Esophagus squamous epithelium (tissue), 5 donors: ENCODE measurements at places on chromosomes 13 and 19. TPM values are rescaled to one million over a fixed set of nuclear protein-coding genes. Genes with fewer than 3 reads are reported as not detected.

- no peak overlapping the region for H3K27ac ChIP-seq
- no peaks in the 10 kb centered on the region for H3K27me3 ChIP-seq
- no peak overlapping the region for H3K4me3 ChIP-seq
- peaks cover 27% of the 10 kb centered on the region for H3K36me3 ChIP-seq
- no peak for DNase-seq
- no peaks in the 10 kb centered on the region for H3K4me1 ChIP-seq
Observed at GRCh38 chr13:113997845-113998751, 24.2 kb upstream of the C13orf46 start.

DNA sequence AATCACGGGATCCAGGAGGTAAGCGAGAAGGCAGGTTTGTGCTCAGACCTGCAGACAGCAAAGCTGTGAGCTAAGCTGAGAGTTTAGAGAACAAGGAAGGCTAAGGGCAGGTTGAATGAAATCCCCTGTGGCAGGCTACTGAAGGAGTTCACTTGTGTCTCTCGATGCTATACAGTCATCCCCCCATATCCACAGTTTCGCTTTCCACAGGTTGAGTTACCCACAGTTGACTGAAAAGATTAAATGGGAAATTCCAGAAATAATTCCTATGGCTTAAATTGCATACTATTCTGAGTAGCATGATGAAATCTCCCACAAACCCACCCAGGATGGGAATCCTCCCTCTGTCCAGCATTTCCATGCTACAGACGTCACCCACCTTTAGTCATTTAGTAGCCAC lies 49.6 kb downstream of the ABCC4 start:
- no peaks in the 10 kb centered on the region for H3K36me3 ChIP-seq
- no peak overlapping the region for H3K4me3 ChIP-seq
- H3K27ac ChIP-seq = no peak overlapping the region
- DNase-seq = no peak
- H3K27me3 ChIP-seq = no peaks in the 10 kb centered on the region

GRCh38 chr13:40271931-40272775 lies 394.3 kb downstream of the FOXO1 start:
- DNase-seq = no peak
- H3K4me3 ChIP-seq = no peak overlapping the region
- no peaks in the 10 kb centered on the region for H3K27me3 ChIP-seq
- H3K36me3 ChIP-seq = no peaks in the 10 kb centered on the region

GRCh38 chr13:43441899-43442499 lies 344.8 kb downstream of the ENOX1 start:
- H3K27ac ChIP-seq = no peak overlapping the region
- no peaks in the 10 kb centered on the region for H3K4me1 ChIP-seq
- no peaks in the 10 kb centered on the region for H3K36me3 ChIP-seq
- DNase-seq = no peak

DNA sequence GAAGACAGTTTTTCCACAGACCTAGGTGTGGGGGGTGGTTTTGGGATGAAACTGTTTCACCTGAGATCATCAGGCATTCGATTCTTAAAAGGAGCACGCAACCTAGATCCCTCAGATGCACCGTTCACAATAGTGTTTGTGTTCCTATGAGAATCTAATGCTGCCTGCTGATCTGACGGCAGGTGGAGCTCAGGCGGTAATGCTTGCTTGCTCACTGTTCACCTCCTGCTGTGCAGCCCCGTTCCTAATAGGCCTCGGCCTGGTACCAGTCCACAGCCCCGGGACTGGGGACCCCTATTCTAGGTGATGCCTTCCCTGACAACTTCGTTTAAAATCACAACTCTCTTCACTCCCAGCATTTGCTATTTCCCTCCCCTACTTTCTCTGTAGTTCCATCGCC lies 149.6 kb downstream of the IER2 start:
- no peak overlapping the region for H3K4me3 ChIP-seq
- H3K27me3 ChIP-seq = peaks cover 69% of the 10 kb centered on the region
- no peak for DNase-seq
- H3K36me3 ChIP-seq = no peaks in the 10 kb centered on the region
- H3K27ac ChIP-seq = no peak overlapping the region
- no peaks in the 10 kb centered on the region for H3K4me1 ChIP-seq

- no peak overlapping the region for H3K27ac ChIP-seq
- H3K4me1 ChIP-seq = peaks cover 14% of the 10 kb centered on the region
- H3K27me3 ChIP-seq = no peaks in the 10 kb centered on the region
- no peak for DNase-seq
Observed at GRCh38 chr13:113654175-113654560, 3.8 kb downstream of the ATP4B start.

- no peaks in the 10 kb centered on the region for H3K36me3 ChIP-seq
- no peaks in the 10 kb centered on the region for H3K27me3 ChIP-seq
- no peak overlapping the region for H3K4me3 ChIP-seq
- no peak for DNase-seq
Observed at GRCh38 chr19:30790056-30790680, 418.0 kb downstream of the ZNF536 start.

DNA sequence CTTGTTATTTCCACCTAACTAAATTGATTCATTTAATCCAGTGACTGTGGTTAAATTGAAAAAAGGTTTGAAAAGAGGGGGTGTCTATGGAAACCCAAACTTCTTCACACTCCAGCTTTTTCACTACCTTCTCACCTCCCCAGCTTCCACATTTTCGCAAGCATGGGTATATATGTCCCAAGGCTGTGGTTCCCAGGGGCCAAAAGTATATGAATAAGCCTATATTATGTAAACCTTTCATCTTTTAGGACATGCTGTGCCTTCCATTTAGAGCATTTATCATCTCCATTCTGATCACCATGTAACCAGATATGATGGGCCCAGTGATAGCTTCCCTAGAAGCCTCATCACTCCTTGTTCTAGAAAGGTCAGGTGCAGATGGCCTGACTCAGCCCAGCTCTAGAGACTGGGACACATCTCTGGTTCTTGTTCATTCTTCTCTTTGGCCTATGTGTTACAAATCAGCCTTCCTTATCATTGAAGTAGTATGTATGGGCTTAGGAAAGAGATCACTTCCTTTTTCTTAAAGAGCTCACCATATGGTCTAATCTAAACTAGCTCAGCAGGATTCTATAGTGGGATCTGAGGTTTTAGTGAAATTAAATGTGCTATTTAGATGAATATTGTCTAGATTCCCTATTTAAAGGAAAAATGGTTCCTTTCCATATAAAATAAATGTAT lies 19.5 kb upstream of the ARL11 start:
- H3K4me1 ChIP-seq = no peaks in the 10 kb centered on the region
- H3K36me3 ChIP-seq = no peaks in the 10 kb centered on the region
- no peaks in the 10 kb centered on the region for H3K27me3 ChIP-seq

- no peaks in the 10 kb centered on the region for H3K36me3 ChIP-seq
- DNase-seq = no peak
- H3K4me3 ChIP-seq = no peak overlapping the region
- H3K27ac ChIP-seq = no peak overlapping the region
- no peaks in the 10 kb centered on the region for H3K27me3 ChIP-seq
Observed at GRCh38 chr13:50994651-50995050, 85.1 kb downstream of the RNASEH2B start.

- no peak overlapping the region for H3K4me3 ChIP-seq
- no peaks in the 10 kb centered on the region for H3K27me3 ChIP-seq
- H3K36me3 ChIP-seq = peaks cover 89% of the 10 kb centered on the region
- DNase-seq = no peak
- no peaks in the 10 kb centered on the region for H3K4me1 ChIP-seq
Observed at GRCh38 chr19:16218851-16219250, 21.1 kb downstream of the AP1M1 start.

- no peaks in the 10 kb centered on the region for H3K36me3 ChIP-seq
- H3K27me3 ChIP-seq = no peaks in the 10 kb centered on the region
- no peak overlapping the region for H3K27ac ChIP-seq
- no peak overlapping the region for H3K4me3 ChIP-seq
- no peaks in the 10 kb centered on the region for H3K4me1 ChIP-seq
- DNase-seq = no peak
Observed at GRCh38 chr19:21439201-21439751, 42.3 kb downstream of the ZNF493 start.

DNA sequence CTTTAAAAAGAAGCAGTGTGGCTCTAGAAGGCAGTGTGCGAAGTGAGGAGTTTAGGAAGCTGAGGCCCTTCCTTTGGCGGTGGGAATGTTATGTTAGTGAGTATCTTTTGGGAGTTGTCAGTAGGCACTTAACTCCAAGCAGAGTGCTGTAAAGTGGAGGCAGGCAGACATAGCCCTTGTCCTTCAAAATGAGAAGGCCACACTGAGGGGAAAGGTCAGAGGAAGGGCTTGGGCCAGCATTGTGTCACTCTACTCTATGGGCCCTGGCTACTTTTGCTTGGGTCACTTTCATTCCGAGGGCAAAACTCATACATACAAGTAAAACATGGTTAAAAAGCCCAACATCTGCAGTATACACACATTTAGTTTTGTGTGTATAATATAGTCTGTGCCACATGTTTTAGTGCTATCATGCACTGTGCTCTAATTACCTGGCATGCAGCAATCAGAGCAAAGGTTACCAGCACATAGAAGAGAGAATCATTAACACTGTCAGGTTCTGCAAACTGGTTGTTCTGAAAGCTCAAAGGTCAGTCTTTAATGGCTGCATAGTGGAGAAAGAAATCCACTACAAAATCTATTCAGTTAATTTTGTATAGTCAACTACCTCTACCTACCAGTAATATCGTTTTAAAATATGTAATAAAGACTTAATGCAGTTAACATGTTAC lies 64.4 kb downstream of the WASF3 start:
- H3K4me3 ChIP-seq = no peak overlapping the region
- no peak overlapping the region for H3K27ac ChIP-seq
- H3K4me1 ChIP-seq = no peaks in the 10 kb centered on the region
- no peak for DNase-seq
- no peaks in the 10 kb centered on the region for H3K36me3 ChIP-seq
- H3K27me3 ChIP-seq = no peaks in the 10 kb centered on the region

Gene FUT6
- total RNA-seq = 75.3 TPM

Gene ZNF700
- 6.4 TPM for total RNA-seq
